ENCODE measurements at places on chromosomes 5 and 9.
A peak's percentile ranks its signal among the peaks of the same experiment; 100 is the strongest.

- no peak for DNase-seq
These were observed 237.5 kb upstream of the ADRA1B start for GRCh38 chr5:159678657-159679392.

- peak; percentile 11 for DNase-seq
These were observed 55.3 kb downstream of the ERAP1 start for GRCh38 chr5:96752341-96753016.

GRCh38 chr9:124238546-124239140 lies 19.1 kb upstream of the NEK6 start:
- DNase-seq, result no peak

- no peak for DNase-seq
These were observed 112.2 kb downstream of the MVB12B start for GRCh38 chr9:126438741-126439401.

GRCh38 chr9:96071076-96071814 lies 195.8 kb downstream of the ERCC6L2 start:
- no peak for DNase-seq

DNA sequence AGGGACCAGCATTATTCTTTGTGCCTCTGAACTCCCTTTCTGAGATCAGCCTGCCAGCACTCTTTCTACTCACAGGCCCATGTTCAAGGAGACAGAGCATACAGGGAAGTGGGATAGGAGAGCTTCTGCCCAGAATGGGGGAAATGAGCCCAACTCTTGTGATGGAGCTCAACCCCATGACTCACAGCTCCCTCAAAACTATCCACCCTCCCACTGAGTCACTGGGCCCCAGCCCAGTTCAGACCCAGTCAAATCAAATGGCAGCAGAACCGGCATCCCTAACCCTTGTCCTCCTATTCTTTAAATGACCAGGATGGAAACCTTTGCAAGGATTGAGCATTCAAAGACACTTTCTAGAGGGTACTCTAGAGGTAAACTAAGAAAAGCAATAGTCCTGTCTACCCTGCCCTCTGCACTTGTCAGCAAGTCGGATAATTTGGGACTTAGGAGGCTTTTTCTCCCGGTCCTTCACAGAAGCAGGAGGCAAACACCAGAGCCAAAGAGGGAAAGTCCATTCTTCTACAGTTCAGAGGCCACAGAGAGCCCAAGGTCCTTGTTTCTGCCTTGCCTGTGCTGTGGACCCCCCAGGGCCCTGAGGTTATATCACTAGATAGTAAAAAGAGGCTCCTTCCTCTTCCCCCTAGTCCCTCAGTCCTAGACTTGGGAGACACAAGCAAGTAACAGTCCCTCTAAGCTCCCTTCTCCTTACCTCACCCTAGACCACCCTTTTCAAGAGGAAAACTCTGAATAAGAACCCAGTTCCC lies 3.2 kb downstream of the ATOSB start:
- no peak for DNase-seq

GRCh38 chr5:171386861-171387344 lies 746 bp upstream of the NPM1 start:
- DNase-seq, result no peak

Data from PC-9 (cell line).